ENCODE measurements at places on chromosomes 12 and 14. TPM values are rescaled to one million over a fixed set of nuclear protein-coding genes. Genes with fewer than 3 reads are reported as not detected.
A peak's percentile ranks its signal among the peaks of the same experiment; 100 is the strongest.

Gene BLOC1S1
- total RNA-seq = 81.1 TPM

Gene TAS2R9
- not detected for total RNA-seq

Gene PIK3C2G
- total RNA-seq = 1.4 TPM

Gene CCDC197
- total RNA-seq = not detected

Gene PGAM5
- 50.2 TPM for total RNA-seq

GRCh38 chr12:15679151-15679550 is 110.0 kb downstream of the EPS8 start:
- no peak overlapping the region for H3K4me3 ChIP-seq
- DNase-seq = no peak
- peaks cover 22% of the 10 kb centered on the region for H3K4me1 ChIP-seq
- peaks cover 14% of the 10 kb centered on the region for H3K36me3 ChIP-seq
- H3K27me3 ChIP-seq = no peaks in the 10 kb centered on the region
- H3K27ac ChIP-seq = no peak overlapping the region

- no peaks in the 10 kb centered on the region for H3K36me3 ChIP-seq
- no peak overlapping the region for H3K27ac ChIP-seq
- no peak overlapping the region for H3K4me3 ChIP-seq
- no peaks in the 10 kb centered on the region for H3K4me1 ChIP-seq
- no peaks in the 10 kb centered on the region for H3K27me3 ChIP-seq
Measured at GRCh38 chr14:22003461-22003860, 329.8 kb upstream of the OR4E1 start.

GRCh38 chr12:68559984-68560850 is 50.5 kb upstream of the RAP1B start:
- no peaks in the 10 kb centered on the region for H3K27me3 ChIP-seq
- H3K4me1 ChIP-seq = peaks cover 11% of the 10 kb centered on the region
- H3K4me3 ChIP-seq = no peak overlapping the region
- no peak overlapping the region for H3K27ac ChIP-seq
- H3K36me3 ChIP-seq = no peaks in the 10 kb centered on the region

- H3K4me3 ChIP-seq = no peak overlapping the region
- DNase-seq = no peak
- H3K4me1 ChIP-seq = 0 out of 2 replicates have a peak, but pooled peaks cover 11% of the 10 kb centered on the region
- no peaks in the 10 kb centered on the region for H3K36me3 ChIP-seq
- peaks cover 59% of the 10 kb centered on the region for H3K27me3 ChIP-seq
- H3K27ac ChIP-seq = no peak overlapping the region
Measured at GRCh38 chr14:72892103-72892878, 1.6 kb downstream of the DPF3 start.

DNA sequence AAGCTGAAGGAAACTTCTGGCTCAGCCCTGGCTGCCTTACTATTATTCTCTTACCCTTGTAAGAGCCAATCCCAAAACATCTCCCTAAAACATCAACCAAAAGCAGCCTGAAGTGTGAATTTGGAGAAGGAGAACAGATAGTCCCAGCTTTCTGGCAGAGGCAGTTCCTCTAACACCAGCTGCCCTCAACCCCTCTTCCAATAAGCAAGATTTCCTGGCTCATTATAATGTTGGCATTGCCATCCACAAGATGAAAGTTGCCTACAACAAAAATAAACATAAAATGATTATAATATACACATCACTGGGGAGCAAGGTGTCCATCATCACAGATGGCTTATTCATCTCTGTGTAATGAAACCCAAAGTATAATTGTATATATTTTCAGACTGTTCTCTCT is 352.5 kb upstream of the CCDC196 start:
- DNase-seq = no peak
- H3K4me1 ChIP-seq = no peaks in the 10 kb centered on the region
- no peaks in the 10 kb centered on the region for H3K27me3 ChIP-seq
- no peak overlapping the region for H3K4me3 ChIP-seq
- H3K36me3 ChIP-seq = no peaks in the 10 kb centered on the region
- H3K27ac ChIP-seq = no peak overlapping the region

- peak; percentile 30 for DNase-seq
- H3K27ac ChIP-seq = no peak overlapping the region
- no peaks in the 10 kb centered on the region for H3K36me3 ChIP-seq
Measured at GRCh38 chr12:131616043-131616700, 94.7 kb upstream of the SFSWAP start.

DNA sequence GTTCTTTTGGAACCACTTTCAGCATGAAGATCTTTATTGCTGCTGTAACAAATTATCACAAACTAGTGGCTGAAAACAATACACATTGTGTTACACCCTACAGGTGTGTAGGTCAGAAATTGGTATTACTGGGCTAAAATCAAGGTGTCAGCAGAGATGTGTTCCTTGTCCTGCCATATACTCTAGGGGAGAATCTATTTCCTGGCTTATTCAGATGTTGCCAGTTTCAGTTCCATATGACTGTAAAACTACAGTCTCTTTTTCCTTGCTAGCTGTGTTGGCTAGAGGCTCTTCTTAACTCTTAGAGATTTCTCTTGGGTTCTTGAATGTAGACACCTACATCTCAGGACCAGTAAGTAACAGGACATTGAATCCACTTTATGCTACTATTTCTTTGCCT is 215.6 kb upstream of the PPFIA2 start:
- DNase-seq = no peak
- H3K4me3 ChIP-seq = no peak overlapping the region
- no peaks in the 10 kb centered on the region for H3K36me3 ChIP-seq
- no peaks in the 10 kb centered on the region for H3K4me1 ChIP-seq
- no peak overlapping the region for H3K27ac ChIP-seq
- no peaks in the 10 kb centered on the region for H3K27me3 ChIP-seq

GRCh38 chr12:120583478-120584030 is 2.4 kb upstream of the POP5 start:
- H3K36me3 ChIP-seq = no peaks in the 10 kb centered on the region
- H3K4me3 ChIP-seq = peak overlapping the region; percentile 68
- H3K4me1 ChIP-seq = 0 out of 2 replicates have a peak, but pooled peaks cover 19% of the 10 kb centered on the region
- peak; percentile 47 for DNase-seq

DNA sequence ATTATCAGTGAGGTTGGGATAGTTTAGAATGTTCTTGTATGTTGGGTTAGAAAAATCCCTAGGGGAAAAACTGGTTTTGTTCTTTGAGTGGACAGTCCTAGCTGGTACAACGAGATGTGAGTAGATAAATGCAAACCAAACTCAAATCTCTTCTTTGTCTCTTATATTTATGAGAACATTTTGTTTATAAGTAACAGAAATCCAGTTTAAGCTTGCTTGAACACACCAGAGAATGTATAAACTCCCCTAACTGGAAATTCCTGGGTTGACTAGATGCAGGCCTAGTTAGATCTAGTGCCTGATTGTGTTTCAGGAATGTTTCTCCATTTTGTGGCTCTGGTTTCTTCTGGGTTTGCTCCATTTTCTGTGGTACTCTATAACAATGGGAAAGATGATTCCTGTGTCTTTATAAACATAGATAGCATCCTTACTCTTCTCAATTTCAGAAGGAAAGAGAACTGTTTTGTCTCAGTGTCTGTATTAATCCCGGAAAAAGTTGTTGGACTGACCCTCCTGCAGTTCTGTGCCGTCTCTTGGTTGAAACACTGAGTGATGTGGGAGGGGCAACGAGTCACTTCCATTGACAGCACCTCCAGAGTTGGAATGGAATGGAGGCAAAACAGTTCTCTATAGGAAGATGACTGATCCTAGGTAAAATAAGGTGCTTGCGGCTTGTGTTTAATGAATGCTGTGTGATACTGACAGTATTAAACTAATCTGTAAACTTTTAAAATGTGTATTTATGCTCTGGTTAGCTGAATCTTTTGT is 244.8 kb downstream of the TMTC2 start:
- no peak for DNase-seq
- no peaks in the 10 kb centered on the region for H3K4me1 ChIP-seq
- no peak overlapping the region for H3K27ac ChIP-seq
- no peaks in the 10 kb centered on the region for H3K27me3 ChIP-seq
